ENCODE measurements at places on chromosomes 13 and 19.

DNA sequence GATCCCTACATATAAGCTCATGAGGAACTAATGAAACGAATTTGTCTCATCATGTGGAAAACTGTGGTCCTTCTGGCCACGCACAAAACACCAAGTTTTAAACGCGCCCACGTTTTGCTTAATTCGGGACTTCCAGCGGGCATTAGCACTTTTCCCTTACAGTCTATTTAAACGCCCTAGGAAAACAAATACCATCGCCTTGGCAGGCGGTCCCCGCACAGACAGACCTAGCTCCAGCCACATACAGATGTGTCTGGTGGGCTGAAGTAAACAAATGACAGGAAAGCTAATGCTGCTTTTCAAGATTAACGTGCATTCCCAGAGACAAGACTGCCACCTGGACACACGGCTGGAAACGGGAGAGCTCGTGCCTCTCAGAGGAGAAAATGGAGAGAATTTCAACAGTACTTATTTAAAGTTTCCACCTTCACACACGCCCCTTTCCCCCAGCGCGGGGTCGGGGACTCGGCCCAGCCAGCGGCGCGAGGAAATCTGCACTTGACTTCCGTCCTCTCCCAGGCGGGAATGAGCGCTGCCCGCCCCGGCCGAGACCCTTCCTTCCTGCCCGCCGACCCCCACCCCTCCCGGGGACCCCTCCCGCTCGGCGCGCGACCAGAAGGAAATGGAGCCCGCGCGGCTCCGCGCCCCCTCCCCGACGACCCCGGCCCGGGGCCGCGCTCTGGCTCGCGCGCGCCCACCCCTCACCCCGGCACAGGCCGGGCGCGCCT is 931 bp downstream of the USP12 start:
- DNase-seq: no peak

DNA sequence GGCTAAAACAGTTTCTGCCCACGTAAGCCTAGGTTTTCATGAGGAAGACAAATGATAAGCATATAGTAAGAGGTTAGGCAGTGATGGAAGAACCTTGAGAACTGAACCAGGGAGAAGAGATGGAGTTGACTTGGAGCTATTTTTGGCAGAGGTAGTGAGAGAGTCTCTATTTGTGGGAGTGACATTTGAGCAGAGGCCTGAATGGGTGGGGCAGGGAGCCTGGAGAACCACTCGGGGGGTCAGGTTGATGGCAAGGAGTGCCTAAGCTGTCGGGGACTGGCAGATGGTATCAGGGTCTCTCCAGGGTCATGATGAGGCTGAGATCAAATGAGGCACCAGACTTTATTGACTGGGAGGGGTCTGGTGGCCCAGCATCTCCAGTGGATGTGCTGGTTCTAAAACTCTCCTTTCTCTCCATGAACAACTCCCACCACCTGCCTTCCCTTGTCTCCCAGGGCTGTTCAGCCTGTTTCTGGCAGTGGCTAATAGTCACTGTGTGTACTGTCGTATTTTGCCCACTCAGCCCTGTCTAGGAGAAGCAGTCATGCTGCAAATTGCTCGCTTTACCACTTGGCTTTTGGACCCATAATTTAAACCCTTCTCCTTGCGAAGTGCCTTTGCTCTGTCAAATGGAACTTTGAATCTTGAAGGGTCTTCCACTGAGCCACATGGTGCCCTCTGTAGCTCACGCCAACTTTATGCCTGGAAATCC is 3.6 kb downstream of the MAU2 start:
- DNase-seq: no peak

DNA sequence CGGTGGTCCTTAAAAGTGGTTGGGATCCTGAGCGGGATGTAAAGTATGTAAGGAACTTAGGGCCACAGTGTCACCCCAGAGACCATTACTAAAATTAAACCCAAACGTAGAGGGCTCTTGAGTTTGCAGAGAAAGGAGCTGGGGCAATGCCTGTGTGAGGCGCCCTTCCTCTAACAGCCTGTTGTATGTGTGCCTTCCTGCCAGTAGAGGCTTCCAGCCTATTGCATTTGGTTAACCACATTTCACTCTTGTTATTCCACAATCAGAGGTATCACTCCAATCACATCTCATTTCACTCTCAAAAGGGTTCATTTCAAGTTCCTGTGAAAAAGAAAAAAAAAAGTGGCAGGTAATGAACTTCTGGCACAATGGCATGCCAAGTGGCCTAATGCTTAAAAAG is 29.4 kb downstream of the DIAPH3 start:
- DNase-seq: no peak

DNA sequence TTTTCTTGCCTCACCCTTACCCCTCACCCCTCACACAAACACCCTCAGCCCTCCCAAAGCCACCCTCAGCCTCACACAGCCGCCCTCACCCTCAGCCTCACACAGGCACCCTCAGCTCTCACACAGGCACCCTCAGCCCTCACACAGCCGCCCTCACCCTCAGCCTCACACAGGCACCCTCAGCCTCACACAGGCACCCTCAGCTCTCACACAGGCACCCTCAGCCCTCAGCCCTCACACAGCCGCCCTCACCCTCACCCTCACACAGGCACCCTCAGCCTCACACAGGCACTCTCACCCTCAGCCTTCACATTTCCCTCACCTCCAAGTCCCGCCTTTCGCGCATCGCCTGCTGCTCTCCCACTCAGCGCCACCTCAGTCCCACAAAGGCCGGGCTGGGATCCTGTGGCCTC is 287 bp upstream of the ZSCAN22 start:
- DNase-seq: no peak

DNA sequence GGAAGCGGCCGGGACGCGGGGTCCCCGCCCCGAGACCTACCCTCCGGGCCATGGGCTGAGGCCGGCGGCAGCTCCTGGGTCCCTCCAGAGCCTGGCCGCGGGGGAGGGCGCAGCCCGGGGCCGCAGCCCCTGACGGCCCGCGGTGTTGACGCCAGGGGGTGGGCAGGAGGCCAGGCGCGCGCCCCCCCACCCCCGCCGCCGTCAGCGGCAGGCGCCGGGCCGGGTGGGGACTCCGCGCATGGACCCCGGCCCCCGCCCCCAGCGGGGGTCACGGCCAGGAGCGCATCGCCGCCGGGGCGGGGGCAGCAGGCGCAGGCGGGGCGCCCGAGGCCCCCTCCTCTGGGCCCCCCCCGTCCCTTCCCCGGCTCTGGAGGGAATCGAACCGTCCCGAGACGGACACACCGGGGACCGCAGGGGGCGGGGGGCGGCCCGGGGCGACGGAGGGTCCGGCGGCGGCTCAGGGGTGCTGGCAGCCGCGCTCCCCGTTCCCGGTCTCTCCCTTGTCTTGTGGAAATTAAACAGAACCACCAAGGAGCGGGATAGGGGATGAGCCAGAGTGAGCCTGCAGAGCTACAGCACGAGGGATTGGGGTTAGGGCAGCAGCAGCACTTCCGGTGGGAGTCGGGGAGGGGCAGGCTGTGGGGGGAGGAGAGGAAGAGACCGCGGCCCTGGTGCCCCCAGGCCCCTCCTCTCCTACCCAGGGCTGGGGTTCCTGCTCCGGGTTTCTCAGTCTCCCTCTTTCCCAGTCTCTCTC is at the start of gene MEIS3:
TSS of gene MEIS3 (minus strand) at position 498 of the 754 bp plus-strand sequence. CDS start at position 52, 446 bp downstream.
- no peak for DNase-seq

GRCh38 chr13:37412241-37412921 is 186.2 kb downstream of the POSTN start:
- DNase-seq: no peak

DNA sequence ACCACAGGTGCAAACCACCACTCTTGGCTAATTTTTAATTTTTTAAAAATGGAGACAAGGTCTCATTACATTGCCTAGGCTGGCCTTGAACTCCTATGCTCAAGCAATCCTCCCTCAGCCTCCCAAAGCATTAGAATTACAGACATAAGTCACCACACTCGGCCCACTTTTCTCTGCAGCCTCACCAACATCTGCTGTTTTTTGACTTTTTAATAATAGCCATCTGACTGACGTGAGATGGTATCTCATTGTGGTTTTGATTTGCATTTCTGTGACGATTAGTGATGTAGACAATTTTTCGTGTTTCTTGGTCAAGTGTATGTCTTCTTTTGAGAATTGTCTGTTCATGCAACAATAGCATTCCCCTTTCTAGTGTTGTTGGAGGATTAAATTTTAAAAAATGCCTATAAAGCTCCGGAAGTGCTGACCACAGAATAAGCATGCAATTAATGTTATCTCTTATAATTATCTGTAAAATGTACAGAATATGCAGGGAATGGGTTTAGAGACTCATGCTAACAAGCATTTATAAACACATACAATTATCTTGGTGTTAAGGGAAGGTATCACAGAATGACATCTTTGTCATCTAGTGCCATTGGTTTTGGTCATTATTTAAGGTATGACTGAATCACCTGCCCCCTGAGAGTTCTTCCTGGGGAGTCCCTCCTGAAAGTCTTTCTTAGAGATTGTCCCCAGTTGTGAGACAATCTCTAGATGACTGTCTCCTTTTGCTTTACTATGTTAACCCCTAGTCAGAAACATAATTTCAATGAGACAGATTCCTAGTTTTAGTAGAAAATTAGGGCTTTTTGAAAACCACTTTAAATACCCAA is 118.5 kb upstream of the SERTM1 start:
- DNase-seq: no peak

GRCh38 chr19:54383330-54383729 is 18.6 kb upstream of the LAIR1 start:
- DNase-seq: no peak

- DNase-seq: no peak
Measured at GRCh38 chr13:80164462-80164861, 176.5 kb downstream of the SPRY2 start.

DNA sequence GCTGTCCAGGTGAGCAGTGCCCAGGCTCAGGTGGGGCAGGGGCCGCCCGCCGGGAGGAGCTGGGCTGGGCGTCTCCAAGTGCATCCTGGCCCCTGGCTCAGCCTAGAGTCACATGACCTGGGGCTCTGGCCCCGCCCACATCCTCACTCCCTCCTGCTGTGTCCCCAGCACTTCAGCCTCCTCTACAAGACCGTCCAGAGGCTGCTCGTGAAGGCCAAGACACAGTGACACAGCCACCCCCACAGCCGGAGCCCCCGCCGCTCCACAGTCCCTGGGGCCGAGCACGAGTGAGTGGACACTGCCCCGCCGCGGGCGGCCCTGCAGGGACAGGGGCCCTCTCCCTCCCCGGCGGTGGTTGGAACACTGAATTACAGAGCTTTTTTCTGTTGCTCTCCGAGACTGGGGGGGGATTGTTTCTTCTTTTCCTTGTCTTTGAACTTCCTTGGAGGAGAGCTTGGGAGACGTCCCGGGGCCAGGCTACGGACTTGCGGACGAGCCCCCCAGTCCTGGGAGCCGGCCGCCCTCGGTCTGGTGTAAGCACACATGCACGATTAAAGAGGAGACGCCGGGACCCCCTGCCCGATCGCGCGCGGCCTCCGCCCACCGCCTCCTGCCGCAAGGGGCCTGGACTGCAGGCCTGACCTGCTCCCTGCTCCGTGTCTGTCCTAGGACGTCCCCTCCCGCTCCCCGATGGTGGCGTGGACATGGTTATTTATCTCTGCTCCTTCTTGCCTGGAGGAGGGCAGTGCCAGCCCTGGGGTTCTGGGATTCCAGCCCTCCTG is 16.8 kb upstream of the CELF5 start:
- no peak for DNase-seq

DNA sequence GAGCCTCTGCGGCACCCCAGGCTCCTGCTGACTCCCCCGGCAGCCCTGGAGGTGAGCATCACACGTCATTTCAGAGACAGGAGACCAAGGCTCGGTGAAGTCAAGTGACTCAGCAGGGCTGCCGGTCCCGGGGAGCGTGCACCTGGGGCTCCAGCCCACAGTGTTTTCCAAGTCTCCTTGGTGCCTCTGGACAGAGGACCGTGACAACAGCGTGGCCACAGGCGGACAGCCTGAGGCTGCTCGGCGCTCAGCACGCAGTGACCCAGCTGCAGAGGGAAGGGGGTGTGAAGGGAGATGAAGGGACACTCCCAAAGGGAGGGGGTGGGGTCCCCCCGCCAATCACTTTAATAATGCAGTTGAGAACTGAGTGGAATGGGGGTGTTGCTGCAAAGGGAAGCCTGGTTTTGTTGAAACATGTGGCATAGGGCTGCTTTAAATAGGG is 17.5 kb upstream of the ASPDH start:
- no peak for DNase-seq

DNA sequence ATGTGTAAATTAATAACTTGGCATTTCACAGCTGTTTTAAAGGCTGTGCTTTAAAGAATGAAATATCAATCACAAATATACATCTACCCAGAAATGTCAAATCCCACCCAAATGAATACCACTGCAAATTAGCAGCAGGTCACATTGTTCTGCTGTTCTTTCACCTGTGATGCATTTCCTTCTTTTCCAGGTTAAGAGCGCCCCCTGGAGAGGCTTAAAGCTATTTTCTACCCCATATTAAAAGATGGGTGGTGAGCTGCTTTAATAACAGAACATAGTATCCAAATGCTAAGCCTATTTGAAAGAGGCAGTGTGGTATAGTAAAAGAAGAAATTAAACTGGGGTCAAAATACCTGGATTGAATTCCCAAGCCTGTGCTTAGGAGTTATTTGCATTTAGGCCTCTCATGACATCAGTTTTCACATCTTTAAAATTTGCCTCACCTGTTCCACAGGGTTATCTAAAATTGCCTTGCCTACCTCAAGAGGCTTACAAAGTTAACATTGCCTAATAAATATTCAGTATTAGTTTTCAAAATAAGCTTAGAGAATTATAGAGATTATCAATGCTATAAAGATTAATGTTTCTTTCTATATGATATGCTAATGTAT is 396.9 kb upstream of the SLITRK5 start:
- DNase-seq: no peak

DNA sequence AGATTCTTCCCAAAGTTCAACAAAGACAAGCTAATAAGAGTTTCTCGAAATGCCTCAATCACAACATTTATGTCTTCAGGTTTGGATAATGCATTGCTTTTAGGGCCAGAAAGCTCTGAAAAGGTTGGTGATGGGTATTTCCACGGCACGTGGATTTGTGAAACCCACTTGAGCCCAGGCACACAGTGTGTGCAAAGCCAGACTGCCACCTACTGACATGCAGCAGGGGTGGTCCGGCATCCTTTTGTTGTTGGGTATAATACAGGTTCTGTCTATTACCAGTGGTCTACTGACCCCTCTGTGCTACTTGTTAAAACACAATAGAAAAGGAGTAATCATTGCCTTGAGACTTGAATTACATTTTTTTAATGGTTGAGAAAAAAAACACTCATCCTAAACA is 225.6 kb downstream of the RAP2A start:
- no peak for DNase-seq

GRCh38 chr19:40717880-40718773 is 1.2 kb downstream of the ITPKC start:
- no peak for DNase-seq

DNA sequence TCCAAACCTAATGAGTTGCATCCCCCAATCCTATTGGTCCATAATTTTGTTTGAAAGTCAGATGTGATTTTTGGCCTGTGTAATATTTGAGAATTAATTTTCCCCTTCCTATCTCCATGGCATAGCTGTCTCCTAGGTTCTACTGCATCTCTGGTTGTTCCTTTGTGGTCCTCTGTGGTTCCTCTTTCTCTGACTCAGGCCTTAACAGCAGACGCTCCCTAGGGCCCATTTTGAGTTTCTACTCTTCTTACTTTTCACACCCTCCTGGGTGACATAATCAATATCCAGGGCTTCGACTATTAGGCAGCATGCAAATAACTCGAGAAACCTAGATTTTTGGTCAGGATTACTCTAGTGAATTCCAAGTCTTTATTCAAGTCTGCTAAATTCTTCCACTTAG is 160.7 kb downstream of the RFC3 start:
- DNase-seq: no peak
